HFFc6 (cell line): ENCODE measurements at places on chromosomes 4 and X. TPM values are rescaled to one million over a fixed set of nuclear protein-coding genes. Genes with fewer than 3 reads are reported as not detected.

The MFAP3L gene
- total RNA-seq, result 2.4 to 6.3 TPM (median 5.6 TPM) in 3 replicates

- no peak overlapping the region for H3K4me3 ChIP-seq
- H3K27ac ChIP-seq, result no peak overlapping the region
- no peaks in the 10 kb centered on the region; the same call in 1 of the 2 replicates for H3K27me3 ChIP-seq
- no peak for DNase-seq
These were observed 13.7 kb upstream of the PHKA1 start for GRCh38 chrX:72727846-72728245.

GRCh38 chrX:13774696-13775095 is 40.1 kb downstream of the OFD1 start:
- no peaks in the 10 kb centered on the region for H3K27me3 ChIP-seq
- H3K27ac ChIP-seq, result no peak overlapping the region
- DNase-seq, result no peak
- peaks cover 7% of the 10 kb centered on the region for H3K36me3 ChIP-seq

- H3K27ac ChIP-seq, result no peak overlapping the region
- no peak for DNase-seq
- no peak overlapping the region for H3K4me3 ChIP-seq
- H3K36me3 ChIP-seq, result no peaks in the 10 kb centered on the region
- H3K27me3 ChIP-seq, result peaks cover 5% of the 10 kb centered on the region; the same call in 1 of the 2 replicates
These were observed 325.8 kb downstream of the ANTXR2 start for GRCh38 chr4:79747252-79747651.

- no peak overlapping the region for H3K27ac ChIP-seq
- no peak overlapping the region for H3K4me3 ChIP-seq
- H3K36me3 ChIP-seq, result no peaks in the 10 kb centered on the region
- peaks cover 53% of the 10 kb centered on the region for H3K4me1 ChIP-seq
These were observed 217.0 kb upstream of the DKK2 start for GRCh38 chr4:107253090-107253489.

GRCh38 chrX:103878466-103879122 is 46.5 kb upstream of the RAB9B start:
- peaks cover 27% of the 10 kb centered on the region for H3K4me1 ChIP-seq
- peak overlapping the region; percentile 77 for H3K4me3 ChIP-seq
- peak overlapping the region; percentile 73 for H3K27ac ChIP-seq
- peak; percentile 68 for DNase-seq

DNA sequence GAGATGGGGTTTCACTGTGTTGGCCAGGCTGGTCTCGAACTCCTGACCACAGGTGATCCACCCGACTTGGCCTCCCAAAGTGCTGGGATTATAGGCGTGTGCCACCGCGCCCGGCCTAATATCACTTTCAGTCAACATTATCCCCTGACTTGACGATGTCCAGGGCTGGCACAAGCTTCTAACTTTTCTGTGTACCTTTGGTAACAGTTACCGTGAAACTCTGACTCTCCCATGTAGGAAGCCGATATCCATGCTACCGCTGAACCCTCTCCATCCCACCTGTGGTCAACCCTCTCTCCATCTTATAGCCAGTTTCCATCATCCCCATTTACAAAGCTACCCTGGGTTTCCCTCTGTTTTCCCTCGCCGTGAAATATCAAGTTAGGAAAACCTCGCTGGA is 77.5 kb downstream of the CRLF2 start:
- H3K4me3 ChIP-seq, result no peak overlapping the region
- peaks cover 24% of the 10 kb centered on the region for H3K27me3 ChIP-seq
- DNase-seq, result no peak
- peaks cover 8% of the 10 kb centered on the region; the same call in 1 of the 2 replicates for H3K36me3 ChIP-seq
- no peak overlapping the region for H3K27ac ChIP-seq
- no peaks in the 10 kb centered on the region for H3K4me1 ChIP-seq
